ENCODE measurements at places on chromosomes 5 and 9.
A peak's percentile ranks its signal among the peaks of the same experiment; 100 is the strongest.

GRCh38 chr9:5801739-5802113 is 31.2 kb downstream of the ERMP1 start:
- DNase-seq, result no peak

DNA sequence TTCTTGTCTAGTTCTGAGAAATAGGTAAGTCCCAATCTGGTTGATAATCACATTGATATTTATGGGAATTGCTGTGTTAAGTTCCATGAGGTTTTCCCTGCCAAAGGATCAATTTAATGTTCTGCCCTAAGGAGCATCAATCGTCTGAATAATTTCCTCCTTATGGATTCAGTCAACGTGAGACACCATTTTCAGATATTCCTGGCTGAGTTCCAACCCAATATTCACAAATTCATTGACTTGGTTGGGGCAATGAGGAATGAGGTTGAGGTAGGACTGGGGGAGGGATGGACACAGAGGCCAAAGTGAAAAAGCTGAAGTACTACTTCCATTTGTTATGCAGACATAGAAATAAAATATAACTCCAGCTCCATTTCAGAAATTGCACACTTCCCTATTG is 99.1 kb downstream of the ZNF622 start:
- no peak for DNase-seq

GRCh38 chr9:127557998-127558546 is 54.0 kb upstream of the STXBP1 start:
- no peak for DNase-seq

GRCh38 chr5:175466700-175467318 is 11.6 kb upstream of the SFXN1 start:
- DNase-seq, result no peak

- no peak for DNase-seq
Measured at GRCh38 chr5:31415009-31415923, 116.6 kb downstream of the DROSHA start.

GRCh38 chr5:172110260-172110815 is 77.7 kb downstream of the STK10 start:
- DNase-seq, result no peak

GRCh38 chr5:104189031-104189430 is 626.4 kb upstream of the NUDT12 start:
- DNase-seq, result no peak

DNA sequence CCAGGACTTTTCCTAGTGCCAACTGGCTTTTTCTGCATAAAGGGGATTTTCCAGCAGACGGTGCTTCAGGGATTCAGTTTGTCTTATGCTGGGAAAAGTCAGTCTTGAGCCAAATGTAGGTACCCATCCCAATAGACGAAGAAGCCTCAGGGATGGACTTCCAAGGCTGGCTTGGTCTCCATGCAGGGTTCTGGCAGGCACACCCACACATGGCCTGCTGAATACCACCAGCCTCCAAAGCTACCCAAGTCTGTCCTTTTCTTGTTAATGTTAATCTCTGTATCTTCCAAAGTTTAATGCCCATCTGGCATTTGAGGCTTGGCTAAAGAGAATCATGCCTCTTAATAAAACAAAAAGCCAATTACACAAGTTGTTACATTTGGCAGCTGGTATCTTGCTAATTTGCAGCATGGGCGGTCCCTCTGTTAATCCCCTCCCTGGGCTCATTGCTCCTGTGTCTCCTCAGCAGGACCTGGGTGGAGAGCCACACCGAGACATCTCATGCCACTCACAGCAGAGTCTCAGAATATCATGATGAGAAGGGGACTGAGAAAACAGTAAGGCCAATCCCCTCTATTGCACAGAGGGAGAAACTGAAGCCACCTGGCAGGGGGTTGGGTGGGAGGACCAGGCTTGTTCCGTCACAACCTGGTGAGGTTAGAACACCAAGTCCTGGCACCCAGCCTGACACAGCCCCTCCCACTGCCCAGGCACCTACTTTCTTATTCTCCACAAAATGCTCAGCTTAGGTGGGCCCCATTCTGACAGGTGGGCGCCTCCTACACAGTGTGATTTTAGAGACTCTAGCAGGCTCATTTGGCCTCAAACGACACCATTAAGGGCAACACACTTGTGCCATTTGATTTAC is 243.2 kb downstream of the FSTL4 start:
- peak; percentile 45 for DNase-seq

GRCh38 chr5:67283275-67283987 is 86.8 kb upstream of the CD180 start:
- DNase-seq, result peak; percentile 97

- no peak for DNase-seq
Measured at GRCh38 chr5:95686651-95687050, 3.9 kb upstream of the SPATA9 start.

GRCh38 chr9:110919609-110920008 is 118.7 kb downstream of the LPAR1 start:
- DNase-seq, result no peak

DNA sequence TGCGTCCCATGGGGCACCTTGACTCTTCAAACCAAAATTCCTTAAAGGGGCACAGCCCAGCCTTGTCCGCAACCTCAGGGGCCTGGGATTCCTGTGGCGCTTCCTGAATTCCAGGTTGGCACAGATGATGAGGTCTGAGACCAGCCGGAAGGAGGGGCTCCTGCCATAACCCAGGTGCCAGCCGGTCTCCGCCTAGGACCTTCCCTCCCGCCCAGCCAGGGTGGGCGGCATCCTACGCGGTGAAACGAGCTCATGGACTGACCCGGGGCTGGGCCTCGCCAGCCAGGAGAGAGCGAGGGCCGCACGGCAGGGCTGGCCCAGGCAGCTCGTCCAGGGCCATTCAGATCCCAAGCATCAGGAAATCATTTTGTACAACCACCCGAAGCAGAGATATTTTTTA is 23.0 kb downstream of the AMBP start:
- no peak for DNase-seq

GRCh38 chr9:125985998-125986655 is 239.0 kb downstream of the PBX3 start:
- no peak for DNase-seq

DNA sequence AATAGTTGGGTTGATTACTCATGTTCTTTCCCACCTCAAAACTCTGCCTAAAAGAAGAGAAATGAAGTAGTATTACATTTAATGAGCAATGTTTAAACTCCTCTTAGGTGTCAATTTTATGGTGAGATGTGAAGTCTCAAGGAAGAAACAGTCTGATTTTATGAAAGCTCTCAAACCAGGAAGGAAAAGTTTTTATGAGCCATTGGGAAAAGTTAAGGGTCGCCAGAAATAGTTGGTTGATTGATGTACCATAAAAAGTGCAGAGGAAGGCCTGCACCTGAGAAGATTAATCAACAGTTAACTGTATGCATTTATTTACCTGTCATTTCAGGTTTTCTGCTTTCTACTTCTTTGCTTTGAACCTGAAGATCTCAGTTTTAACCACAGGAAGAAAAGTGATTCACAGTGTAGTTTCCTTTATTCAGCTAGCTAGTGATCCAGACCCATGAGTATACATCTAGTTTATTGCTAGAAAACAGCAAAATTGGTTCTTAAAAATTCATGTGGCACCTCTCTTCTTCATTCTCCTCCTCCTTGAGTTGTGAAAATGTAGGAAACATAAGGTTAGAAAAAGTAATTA is 133.1 kb downstream of the CSNK1G3 start:
- DNase-seq, result no peak

DNA sequence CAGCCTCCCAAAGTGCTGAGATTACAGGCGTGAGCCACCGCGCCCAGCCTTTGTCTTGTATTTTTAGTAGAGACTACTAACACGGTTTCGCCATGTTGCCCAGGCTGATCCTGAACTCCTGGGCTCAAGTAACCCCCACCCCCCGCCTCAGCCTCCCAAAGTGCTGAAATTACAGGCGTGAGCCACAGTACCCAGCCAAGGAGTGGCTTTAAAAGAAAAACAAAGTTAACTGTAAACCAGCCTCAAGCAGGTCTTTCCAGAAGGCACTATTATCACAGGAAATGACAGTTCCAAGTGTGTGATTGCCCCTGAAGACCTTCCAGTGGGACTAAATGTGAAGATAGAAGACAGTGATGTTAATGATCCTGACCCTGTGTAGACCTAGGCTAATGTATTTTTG is 31.1 kb downstream of the SIL1 start:
- DNase-seq, result no peak

DNA sequence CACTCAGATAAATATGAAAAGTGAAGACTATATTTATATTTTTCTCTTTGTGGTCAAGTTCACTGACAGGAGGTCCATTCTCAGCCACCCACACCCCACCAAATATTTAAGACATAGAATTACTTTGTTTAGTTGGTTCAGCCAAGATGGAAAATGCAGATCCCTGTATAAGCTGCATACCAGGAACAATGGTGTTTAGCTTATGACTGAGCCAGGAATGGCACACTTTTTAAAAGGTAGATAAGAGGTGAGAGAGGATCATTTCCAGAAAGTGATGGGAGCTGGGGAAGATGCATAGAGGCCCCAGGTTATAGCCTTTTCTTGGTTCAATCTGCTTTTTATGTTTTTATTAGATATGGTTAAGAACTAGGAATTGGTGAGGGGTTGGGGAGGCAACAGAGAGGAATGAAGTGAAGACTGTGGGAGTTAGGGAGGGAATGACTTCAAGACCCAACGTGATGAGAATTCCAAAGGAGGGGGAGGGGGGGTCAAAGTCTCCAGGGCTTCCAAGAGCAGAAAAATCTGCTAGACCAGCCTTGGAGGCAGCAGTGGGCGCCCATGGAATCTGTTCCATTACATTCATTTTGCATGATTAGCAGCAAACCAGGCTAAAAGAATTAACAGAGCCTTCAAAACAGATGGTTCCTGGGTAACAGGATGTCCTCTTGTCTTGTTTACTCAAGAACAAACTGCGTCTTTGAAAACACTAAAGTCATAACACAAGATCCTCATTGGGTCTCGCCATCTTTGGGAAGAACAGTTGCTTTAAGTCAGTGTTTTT is 95.2 kb downstream of the FGF1 start:
- DNase-seq, result no peak
